CD4-positive, alpha-beta memory T cell (primary cell): ENCODE measurements at places on chromosomes 4 and X. TPM values are rescaled to one million over a fixed set of nuclear protein-coding genes. Genes with fewer than 3 reads are reported as not detected.

Gene ZMAT1
- total RNA-seq: 39.1 TPM

Gene NAA11
- total RNA-seq: not detected

Gene ATP7A
- 16.8 TPM for total RNA-seq

DNA sequence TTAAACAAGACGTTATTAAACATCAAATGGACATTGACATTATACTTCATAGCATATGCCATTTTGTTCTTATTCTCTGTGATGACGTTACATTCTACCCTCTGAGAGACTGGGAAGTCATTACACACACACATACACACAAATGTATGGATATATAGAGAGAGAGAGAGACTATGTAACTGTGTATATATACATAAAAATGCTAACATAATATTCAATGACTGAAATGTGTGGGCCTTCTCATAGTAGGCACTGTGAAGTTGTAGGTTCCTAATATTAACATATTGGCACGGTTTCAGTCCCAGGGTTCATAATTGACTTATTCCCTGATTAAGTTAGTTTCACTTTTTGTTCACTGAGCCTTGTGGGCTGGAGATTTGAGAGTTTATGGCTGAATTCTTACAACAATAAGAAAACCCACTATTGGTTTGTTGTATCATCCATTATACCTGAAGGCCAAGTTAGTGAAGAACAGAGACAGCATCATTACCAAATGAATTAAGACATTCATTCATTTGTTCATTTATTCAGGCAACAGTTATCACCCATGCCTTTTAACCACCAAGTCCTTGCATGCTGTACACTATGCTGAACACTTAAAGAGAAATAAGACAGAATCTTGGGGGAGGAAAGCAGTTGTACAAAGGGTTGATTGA, 68.5 kb downstream of the GAB1 start:
- DNase-seq: no peak
- H3K27me3 ChIP-seq: no peaks in the 10 kb centered on the region
- H3K4me3 ChIP-seq: no peak overlapping the region
- H3K4me1 ChIP-seq: no peaks in the 10 kb centered on the region
- no peaks in the 10 kb centered on the region for H3K36me3 ChIP-seq

DNA sequence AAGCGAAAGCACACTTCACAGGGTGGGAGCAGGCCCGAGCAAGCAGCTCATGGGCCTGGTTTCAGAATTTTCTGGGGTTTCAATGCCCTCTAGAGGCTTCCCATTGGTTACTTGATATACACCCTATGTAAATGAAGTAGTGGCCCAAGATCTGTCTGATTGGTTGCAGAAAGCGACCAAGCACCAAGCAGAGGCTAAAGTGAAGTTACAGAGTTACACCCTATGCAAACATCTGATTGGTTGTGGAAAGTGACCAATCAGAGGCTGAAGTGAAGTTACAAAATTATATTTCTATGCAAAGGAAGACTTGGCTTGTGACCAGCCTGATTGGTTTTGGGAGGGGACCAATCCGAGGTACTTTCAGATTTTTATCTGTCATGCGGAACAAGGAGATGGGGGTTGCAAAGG, 8.2 kb downstream of the FHIP1A start:
- no peak for DNase-seq
- no peak overlapping the region for H3K4me3 ChIP-seq
- no peaks in the 10 kb centered on the region for H3K27me3 ChIP-seq
- H3K27ac ChIP-seq: no peak overlapping the region
- H3K36me3 ChIP-seq: no peaks in the 10 kb centered on the region

DNA sequence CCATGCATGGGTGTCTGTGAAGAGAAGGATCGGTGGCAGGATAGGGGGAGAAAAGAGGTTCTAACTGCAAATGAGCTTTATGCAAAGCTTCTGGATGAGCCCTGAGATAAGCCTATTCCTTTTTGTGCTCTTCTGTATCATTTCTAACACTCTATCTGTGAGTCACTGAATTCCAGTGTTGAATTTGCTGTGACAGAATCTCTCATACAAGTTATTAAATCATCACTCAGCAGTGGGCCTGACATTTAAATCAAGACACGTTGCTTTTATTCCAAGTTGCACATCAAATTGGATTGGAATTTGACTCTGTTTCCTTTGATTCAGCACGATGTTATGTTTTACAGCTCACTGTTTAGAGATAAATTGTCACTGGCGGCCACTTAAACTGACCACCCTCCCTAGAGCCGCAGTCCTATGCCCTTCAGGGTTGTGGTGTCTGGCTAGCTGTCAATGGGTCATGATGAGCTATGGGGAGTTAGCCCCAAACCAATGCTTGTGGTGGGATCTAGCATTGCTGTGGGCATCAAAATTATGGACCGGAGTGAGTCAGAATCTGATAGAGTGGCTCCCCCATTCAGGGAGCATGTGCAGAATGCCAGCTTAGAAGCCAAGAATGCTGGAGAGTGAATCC, 42.7 kb downstream of the LHFPL1 start:
- H3K4me1 ChIP-seq: no peaks in the 10 kb centered on the region
- H3K27me3 ChIP-seq: no peaks in the 10 kb centered on the region
- H3K27ac ChIP-seq: no peak overlapping the region
- no peaks in the 10 kb centered on the region for H3K36me3 ChIP-seq
- DNase-seq: no peak
- no peak overlapping the region for H3K4me3 ChIP-seq

DNA sequence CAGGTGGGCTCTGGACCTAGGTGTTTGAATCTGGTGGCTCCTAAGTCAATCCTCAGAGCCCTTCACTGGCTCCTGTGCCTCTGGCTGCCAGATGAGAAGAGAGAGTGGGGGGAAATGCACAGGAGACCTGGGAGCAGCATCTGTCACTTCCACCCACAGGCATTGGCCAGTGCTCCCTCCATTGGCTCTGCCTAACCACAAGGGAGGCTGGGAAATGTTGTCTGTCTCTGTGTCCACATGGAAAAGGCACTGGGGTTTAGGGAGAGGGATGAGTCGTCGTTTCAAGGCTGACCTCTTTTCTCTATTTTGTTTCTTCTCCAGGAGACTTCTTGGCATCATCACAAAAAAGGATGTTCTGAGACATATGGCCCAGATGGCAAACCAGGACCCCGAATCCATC, 76.4 kb downstream of the CLCN4 start:
- no peaks in the 10 kb centered on the region for H3K36me3 ChIP-seq
- H3K27ac ChIP-seq: no peak overlapping the region
- no peak overlapping the region for H3K4me3 ChIP-seq
- no peak for DNase-seq
- no peaks in the 10 kb centered on the region for H3K27me3 ChIP-seq
- H3K4me1 ChIP-seq: no peaks in the 10 kb centered on the region

DNA sequence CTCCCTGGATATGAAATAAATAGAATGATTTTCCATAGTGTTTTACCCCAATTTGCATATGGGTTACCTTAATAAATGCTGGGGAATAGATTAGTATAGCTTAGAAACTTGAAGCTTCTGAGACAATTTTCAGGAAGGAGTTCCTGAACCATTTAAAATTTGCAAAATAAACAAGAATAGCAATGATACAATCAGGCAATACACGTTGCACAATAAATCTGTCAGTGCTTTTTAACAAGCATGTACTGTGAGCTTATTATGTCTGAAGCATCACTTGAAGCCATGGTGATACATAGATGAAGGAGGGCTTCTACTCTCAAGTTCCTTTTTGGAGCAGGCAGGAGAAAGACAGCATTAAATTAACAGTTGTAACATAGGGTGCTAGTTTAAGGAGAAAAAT, 84.2 kb upstream of the WDFY3 start:
- H3K4me3 ChIP-seq: no peak overlapping the region
- no peaks in the 10 kb centered on the region for H3K36me3 ChIP-seq
- H3K27ac ChIP-seq: no peak overlapping the region
- DNase-seq: no peak
- no peaks in the 10 kb centered on the region for H3K27me3 ChIP-seq

Gene GAGE13
- total RNA-seq: not detected

GRCh38 chrX:150203248-150203645, 159.9 kb upstream of the MAMLD1 start:
- no peak for DNase-seq
- H3K27ac ChIP-seq: no peak overlapping the region
- H3K36me3 ChIP-seq: no peaks in the 10 kb centered on the region
- H3K27me3 ChIP-seq: no peaks in the 10 kb centered on the region

Gene DNAAF6
- not detected for total RNA-seq

Gene GNRHR
- not detected for total RNA-seq

GRCh38 chrX:30060718-30061117, 154.6 kb upstream of the MAGEB2 start:
- H3K27ac ChIP-seq: no peak overlapping the region
- no peaks in the 10 kb centered on the region for H3K4me1 ChIP-seq
- no peaks in the 10 kb centered on the region for H3K27me3 ChIP-seq
- no peak for DNase-seq
- no peak overlapping the region for H3K4me3 ChIP-seq

DNA sequence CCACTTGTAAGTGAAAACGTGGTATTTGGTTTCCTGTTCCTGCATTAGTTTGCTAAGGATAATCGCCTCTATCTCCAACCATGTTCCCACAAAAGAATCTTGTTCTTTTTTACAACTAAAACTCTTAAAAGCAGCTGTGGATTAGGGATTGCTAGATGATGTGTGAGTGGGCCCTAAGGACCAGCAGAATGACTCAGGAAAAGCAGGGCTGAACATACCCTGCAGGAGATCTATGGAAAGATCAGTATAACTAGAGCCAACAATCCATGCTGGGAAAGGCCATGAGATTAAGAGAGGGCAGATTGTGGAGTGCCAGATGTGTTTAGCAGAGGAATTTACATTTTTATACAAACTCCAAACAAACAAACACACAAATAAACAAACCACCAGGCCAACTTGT, 128.4 kb upstream of the TMEM164 start:
- no peaks in the 10 kb centered on the region for H3K4me1 ChIP-seq
- H3K36me3 ChIP-seq: no peaks in the 10 kb centered on the region
- no peaks in the 10 kb centered on the region for H3K27me3 ChIP-seq

DNA sequence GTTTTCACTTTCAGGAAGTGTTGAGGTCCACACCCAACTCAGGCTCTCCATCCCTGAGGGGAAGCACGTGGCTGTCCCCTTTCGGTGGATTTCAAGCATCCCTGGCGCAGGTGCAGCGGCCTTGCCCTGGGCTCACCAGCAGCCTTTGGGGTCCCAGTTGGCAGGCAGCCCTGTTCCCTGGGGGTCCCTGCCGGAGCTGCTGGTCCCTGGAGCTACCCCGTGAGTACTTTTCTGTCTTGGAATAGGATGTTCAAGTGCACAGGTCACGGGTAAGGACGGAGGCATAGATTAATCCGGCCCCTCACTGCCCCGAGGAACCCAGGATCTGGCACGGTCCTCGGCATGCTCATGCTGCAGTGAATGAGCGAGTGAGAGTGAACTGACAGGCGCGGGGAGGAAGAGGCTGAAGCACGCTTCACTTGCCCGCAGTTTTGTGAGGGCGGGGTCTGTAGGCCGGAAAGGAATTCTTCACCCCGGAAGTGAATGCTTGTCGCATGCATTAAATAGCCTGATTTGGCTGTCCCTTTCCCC, 117.2 kb upstream of the FAT1 start:
- H3K4me3 ChIP-seq: no peak overlapping the region
- no peaks in the 10 kb centered on the region for H3K36me3 ChIP-seq
- no peak overlapping the region for H3K27ac ChIP-seq
- H3K27me3 ChIP-seq: no peaks in the 10 kb centered on the region
- no peaks in the 10 kb centered on the region for H3K4me1 ChIP-seq
- DNase-seq: no peak

GRCh38 chrX:18003876-18004275, 142.8 kb upstream of the RAI2 start:
- DNase-seq: no peak
- no peaks in the 10 kb centered on the region for H3K27me3 ChIP-seq
- no peaks in the 10 kb centered on the region for H3K4me1 ChIP-seq
- no peaks in the 10 kb centered on the region for H3K36me3 ChIP-seq
- H3K4me3 ChIP-seq: no peak overlapping the region
- H3K27ac ChIP-seq: no peak overlapping the region

Gene USP17L20
- total RNA-seq: not detected

Gene TAF7L
- not detected for total RNA-seq

- DNase-seq: no peak
- H3K4me1 ChIP-seq: no peaks in the 10 kb centered on the region
- H3K27me3 ChIP-seq: no peaks in the 10 kb centered on the region
- no peak overlapping the region for H3K4me3 ChIP-seq
- H3K27ac ChIP-seq: no peak overlapping the region
Measured at GRCh38 chr4:189084671-189085070, 856.0 kb upstream of the FRG1 start.

Gene KIT
- total RNA-seq: 2.9 TPM

- H3K27me3 ChIP-seq: no peaks in the 10 kb centered on the region
- DNase-seq: no peak
- no peak overlapping the region for H3K4me3 ChIP-seq
- no peak overlapping the region for H3K27ac ChIP-seq
Measured at GRCh38 chr4:26104056-26104685, 190.2 kb downstream of the SMIM20 start.

Gene POU3F4
- total RNA-seq: not detected

Gene CENPVL1
- not detected for total RNA-seq

GRCh38 chrX:68703369-68703768, 55.9 kb downstream of the STARD8 start:
- no peak for DNase-seq
- no peak overlapping the region for H3K4me3 ChIP-seq
- no peaks in the 10 kb centered on the region for H3K27me3 ChIP-seq
- no peak overlapping the region for H3K27ac ChIP-seq

- no peaks in the 10 kb centered on the region for H3K36me3 ChIP-seq
- no peak overlapping the region for H3K27ac ChIP-seq
- no peaks in the 10 kb centered on the region for H3K4me1 ChIP-seq
- no peaks in the 10 kb centered on the region for H3K27me3 ChIP-seq
Measured at GRCh38 chr4:54730581-54730980, 72.8 kb downstream of the KIT start.

GRCh38 chr4:118997601-118998000, 108.9 kb downstream of the SYNPO2 start:
- H3K36me3 ChIP-seq: no peaks in the 10 kb centered on the region
- H3K27ac ChIP-seq: no peak overlapping the region
- no peak overlapping the region for H3K4me3 ChIP-seq

Gene SHOX
- total RNA-seq: not detected

Gene WNK3
- 0.64 TPM for total RNA-seq

Gene GRID2
- not detected for total RNA-seq

DNA sequence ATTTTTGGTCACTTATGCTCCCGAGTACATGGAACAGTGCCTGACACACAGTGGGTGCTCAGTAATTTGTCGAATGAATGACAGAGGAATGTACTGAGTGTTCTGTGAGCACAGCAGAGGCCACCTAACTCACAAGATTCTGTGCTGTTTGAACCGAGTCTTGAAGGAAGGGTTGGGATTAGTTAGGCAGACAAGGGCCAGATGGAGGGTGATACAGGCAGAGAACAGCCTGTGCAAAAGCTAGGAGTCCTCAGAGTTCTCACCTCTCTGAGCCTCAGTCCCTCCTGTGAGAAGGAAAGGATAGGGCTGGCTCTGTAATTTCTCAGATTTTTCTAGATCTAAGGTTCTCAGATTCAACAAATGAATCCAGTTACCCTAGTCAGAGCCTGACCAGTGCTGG, 108.8 kb downstream of the NHSL2 start:
- no peak for DNase-seq
- H3K27ac ChIP-seq: no peak overlapping the region
- H3K4me1 ChIP-seq: peaks cover 30% of the 10 kb centered on the region
- H3K27me3 ChIP-seq: no peaks in the 10 kb centered on the region
- no peaks in the 10 kb centered on the region for H3K36me3 ChIP-seq
